ENCODE measurements at places on chromosomes 11 and 22. TPM values are rescaled to one million over a fixed set of nuclear protein-coding genes. Genes with fewer than 3 reads are reported as not detected.

GRCh38 chr22:27975381-27976013 is 56.4 kb upstream of the PITPNB start:
- no peak for DNase-seq

Gene USP2
- total RNA-seq, result 7.4 TPM

GRCh38 chr11:19817265-19817851 is 104.7 kb downstream of the NAV2 start:
- no peak for DNase-seq

GRCh38 chr22:19631899-19632667 is 82.2 kb upstream of the SEPTIN5 start:
- DNase-seq, result no peak

Gene TENM4
- 156 TPM for total RNA-seq

Gene SEPTIN5
- total RNA-seq, result 45.7 TPM

DNA sequence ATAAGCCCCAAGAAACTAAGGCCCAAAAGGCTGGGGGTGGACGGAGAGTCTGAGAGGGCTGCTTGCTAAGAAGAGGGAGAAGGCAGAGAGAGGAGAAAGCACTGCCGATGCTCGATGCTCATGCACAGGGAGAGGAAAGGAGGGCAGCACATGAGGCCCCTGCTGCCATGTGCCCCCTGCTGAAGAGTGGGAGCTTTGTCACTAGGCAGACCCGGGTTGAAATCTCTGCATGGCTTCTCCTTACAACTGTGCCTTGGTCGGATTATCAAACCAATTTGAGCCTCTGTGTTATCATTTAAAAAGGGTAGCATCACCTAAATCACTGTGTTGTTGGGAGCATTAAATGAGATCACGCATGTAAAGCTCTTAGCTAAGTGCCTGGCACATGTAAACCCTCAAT is 330.5 kb downstream of the NXPE2 start:
- no peak for DNase-seq

Gene OR52J3
- not detected for total RNA-seq

DNA sequence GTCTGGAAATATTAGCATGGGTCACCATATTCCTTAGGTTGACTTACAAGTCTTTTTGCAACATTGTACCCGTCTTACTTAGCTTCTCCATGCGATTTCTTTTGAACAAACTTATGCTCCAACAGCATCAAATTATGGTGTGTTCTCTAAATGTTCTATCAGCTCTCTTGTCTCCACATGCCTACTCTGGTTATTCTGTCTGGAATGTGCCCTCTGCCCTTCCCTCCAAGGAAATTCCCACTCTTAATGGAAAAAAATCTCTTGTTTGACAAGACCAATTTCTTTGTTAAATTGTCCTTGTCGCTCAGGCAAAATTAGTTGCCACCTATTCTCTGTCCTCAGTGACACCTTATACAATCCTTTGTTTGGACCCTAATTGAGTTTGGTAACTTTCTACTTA is 522.8 kb upstream of the LUZP2 start:
- DNase-seq, result no peak

Gene OR8A1
- not detected for total RNA-seq

GRCh38 chr11:76768088-76768908 is 14.9 kb upstream of the TSKU start:
- DNase-seq, result no peak

Gene MB
- 0.36 TPM for total RNA-seq

DNA sequence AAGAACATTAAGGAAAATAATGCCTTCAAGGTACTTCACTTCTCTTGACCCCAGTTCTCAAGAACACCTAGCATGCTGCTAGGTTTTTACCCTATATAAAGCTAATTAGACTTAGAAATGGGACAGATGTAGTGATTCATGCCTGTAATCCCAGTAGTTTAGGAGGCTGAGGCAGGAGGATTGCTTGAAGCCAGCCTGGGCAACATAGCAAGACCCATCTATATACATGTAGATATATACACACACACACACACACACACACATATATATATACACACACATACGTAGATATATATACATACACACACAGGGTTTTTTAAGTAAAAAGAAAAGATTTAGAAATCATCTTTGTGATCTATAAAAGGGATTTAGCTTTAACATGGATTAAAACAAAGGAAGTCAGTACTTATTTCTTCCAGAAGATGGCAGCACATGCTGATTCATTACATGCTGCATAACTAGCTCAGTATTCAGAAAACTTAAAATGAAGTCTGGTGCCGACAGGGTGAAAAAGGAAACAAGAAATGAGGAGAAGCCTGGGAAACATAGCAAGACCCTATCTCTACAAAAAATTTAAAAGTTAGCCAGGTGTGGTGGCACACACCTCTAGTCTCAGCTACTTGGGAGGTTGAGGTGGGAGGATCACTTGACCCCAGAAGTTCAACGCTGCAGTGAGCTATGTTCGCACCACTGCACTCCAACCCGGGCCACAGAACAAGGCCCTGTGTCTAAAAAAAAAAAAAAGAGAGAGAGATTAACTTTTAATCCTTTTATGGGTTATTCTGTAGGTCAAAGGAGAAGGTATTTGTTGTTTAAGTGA is 28.5 kb upstream of the RBX1 start:
- DNase-seq, result no peak

DNA sequence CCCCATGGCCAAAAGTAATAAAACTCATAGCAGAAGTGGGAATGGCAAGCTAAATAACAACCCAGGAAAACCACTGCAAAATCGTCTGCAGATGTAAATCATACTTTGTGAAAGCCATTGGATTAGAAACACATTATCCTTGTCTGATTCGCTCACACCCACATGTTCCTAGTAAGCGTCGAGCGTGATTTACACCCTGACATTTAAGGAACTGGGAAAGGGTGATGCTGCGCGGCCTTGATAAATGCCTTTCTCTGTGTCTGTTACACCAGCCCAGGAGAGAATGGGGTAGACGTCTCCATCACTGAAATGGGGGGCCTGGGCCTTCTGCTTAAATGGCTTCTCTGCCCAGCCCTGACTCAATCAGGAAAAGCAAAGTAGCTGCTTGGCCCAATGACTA is 162.7 kb downstream of the NTM start:
- DNase-seq, result no peak

- no peak for DNase-seq
Observed at GRCh38 chr11:61793083-61793828, 545 bp downstream of the FEN1 start.

GRCh38 chr11:13317293-13318080 is 39.9 kb downstream of the BMAL1 start:
- DNase-seq, result no peak

All from type B pancreatic cell (in vitro differentiated cells).